ENCODE measurements at places on chromosomes 2 and 18.

DNA sequence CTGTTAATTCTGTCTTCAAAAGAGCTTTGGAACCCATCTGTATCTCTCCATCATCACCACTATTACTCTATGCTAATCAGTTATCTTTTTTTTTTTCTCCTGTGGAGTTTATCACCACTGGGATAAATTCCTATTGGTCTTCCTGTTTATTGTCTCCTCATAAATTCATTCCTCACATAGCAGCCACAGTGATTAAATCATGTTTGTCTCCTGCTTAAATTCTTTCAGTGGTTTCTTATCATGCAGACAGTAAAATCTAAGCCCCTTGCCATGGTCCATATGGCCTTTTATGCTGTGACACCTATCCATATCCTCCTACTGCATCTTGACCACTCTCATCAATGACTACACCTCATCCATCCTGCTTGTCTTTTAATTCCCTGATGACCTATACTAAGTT, 239.8 kb upstream of the ZEB2 start:
- DNase-seq: no peak

GRCh38 chr2:5392658-5393057, 299.5 kb upstream of the SOX11 start:
- no peak for DNase-seq

- no peak for DNase-seq
Measured at GRCh38 chr18:10516078-10516477, 9.7 kb upstream of the NAPG start.

DNA sequence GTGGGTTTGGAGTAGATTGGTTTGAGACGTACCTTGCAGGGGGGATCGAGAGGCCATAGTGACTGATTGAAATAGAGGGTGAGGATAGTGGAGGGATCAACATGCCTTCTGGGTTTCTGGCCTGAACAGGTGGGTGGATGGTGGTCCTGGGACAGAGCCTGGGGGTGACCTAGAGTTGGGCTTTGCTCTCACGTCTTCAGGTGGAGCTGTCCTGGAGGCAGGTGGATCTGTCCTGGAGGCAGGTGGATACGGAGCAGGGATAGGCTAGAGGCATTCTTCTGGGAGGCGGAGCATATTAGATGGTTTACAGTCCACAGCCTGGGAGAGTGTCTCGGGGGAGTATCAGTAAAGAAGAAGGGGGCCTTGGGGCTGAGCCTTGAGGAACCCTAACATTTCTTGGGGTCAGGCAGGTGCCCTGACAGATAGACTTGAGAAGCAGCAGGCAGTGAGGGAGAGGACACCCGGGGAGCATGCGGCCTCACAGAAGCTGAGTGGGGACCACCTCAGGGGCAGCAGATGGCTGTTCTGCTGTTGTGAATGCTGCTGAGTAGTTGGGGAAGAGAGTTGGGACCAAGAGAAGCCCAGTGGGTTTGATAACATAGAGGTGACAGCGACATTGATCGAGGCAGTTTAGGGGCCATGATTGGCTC, 1.6 kb downstream of the CAPN10 start:
- DNase-seq: no peak

DNA sequence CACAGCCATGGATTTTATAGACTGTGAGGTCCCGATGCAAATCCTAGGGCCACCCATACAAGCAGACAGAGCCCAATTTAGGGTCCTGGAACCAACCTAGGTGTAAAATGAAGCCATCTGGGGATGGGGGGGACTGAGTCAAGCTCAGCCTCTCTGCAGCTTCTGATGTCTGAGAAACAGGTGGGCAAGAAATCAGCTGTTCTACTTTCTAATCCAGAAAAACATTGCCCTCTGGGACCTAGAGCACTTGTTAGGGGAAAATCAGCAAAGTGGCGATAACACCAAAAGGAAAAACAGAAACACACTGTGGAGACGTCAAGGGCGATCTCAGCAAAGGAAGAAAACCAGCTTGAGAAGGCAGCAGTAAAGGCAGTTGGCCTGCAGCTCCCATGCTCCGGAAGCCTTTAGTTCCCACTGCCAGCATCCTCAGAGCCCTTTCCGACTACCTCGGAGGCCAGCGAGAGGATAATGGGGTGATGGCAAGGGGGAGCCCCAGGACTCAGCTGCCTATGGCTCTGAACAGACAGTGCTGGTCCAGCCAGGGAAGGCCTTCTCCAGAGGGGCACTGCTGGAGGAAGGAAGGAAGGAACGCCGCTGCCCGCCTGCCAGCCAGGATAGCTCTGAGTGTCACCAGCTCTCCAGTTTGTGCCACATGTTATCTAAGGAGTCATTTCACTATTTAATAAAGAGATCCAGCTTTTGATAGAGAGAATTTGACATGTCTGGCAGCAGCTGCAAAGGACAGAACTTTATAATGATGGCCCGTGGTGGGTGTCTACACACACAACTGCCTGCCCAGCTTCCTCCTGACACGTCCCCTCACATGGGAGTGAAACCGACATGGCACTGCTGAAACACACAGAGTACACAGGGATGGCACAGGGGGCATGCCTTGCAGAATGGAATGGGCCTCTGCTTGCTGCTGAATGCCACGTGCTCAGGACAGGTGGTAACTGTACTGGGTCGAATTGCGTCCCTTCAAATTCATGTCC, 37.7 kb downstream of the HS1BP3 start:
- no peak for DNase-seq

DNA sequence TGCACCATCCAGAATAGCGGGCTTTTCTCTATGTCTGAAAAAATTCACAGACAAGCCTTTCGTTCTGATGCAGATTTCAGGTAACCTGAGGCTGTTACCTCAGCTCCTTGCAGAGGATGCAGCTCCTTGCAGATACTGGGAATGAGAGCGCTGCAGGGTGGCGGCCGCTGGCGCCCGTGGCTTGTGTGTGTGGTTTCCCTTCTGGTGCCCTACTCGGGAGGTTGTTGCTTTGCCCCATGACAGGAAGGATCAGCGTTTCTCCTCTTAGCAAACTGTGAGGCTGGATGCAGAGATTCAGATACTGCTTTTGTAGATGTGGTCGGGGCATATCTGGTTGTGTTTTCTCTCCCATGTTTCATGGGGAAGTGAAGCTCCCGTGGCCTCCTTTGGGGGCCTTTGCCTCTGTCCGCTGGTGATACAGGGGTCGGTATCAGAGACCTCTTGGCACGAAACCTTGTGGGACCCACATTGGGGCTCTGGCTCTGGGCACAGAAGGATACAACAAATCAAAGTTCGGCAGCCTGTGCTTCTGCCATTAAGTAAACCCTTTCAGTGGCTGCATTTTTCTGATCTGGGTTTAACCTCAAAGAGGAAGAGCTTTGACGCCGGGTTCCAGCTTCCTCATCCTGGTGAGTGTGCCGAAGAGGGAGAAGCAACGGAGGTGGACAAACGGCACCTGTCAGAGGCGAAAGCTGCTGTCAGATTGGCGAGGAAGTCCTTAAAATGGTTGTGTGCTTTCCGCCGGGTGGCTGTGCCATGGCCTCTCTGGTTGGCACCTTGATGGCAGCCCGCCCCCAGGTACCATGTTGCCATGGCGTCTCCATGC, 127.8 kb downstream of the MBP start:
- peak; percentile 62 for DNase-seq

DNA sequence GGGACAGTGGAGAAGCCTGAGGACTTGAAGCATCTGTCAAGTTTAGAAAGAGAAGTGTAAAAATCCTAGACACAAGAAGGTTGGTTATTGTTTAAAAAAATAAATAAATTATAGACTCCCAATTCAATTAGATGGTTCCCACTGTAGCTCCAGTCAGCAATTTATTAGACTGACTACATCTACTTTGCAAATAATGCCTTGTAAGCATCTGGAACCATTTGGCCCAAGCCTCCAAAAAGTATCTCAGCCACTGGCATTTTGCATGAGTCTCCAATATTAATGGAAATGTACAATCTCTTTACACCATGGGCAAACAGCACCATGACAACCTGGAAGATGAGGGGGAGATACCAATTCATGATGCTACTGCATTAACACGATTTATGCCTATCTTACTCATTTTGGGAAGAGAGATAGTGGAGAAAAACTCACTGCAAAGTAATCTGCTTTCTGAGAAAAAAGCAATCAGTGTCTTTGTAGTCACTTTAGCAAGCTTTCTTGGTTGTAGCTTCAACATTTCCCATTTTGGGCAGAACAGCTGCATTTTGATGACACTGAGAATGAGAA, 2.8 kb downstream of the NYAP2 start:
- DNase-seq: no peak

- no peak for DNase-seq
Measured at GRCh38 chr2:177430411-177430810, 37.8 kb downstream of the AGPS start.

- no peak for DNase-seq
Measured at GRCh38 chr2:61535449-61535848, 2.7 kb downstream of the XPO1 start.

- no peak for DNase-seq
Measured at GRCh38 chr18:13895505-13896033, 19.8 kb downstream of the MC2R start.

GRCh38 chr2:43128559-43128955, 97.8 kb downstream of the ZFP36L2 start:
- no peak for DNase-seq

DNA sequence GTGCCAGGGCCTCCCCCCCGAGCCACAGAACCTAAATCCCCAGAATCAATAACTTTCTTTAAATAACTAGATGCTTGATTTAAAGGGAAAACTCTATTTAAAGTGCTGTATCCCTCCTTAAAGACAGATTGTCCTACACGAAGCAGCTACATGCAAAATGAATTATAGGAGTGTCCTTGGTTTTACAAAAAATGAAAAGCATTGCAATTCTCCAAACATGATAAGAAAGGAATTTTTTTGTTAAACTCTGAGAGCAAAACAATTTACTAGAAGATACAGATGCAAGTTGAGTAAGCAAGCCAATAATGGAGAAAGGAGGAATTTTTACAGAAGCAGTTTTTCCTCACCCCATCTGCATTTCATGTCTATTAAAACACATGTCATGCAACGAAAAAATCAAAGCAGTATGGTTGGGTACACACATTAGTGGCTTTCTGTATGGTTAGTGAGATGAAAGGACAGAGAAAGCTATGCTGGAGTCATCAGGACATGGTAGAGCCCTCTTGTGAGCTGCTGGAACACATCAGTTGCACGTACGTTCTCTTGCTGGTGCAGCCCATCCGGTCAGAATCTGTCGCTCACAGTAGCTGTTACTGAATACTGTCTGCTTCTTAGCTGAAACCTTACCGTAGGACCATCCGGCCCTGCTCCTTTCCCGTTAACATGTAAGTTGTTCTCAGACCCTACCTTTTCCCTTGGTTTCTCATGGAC, 25.9 kb upstream of the STEAP3 start:
- no peak for DNase-seq

DNA sequence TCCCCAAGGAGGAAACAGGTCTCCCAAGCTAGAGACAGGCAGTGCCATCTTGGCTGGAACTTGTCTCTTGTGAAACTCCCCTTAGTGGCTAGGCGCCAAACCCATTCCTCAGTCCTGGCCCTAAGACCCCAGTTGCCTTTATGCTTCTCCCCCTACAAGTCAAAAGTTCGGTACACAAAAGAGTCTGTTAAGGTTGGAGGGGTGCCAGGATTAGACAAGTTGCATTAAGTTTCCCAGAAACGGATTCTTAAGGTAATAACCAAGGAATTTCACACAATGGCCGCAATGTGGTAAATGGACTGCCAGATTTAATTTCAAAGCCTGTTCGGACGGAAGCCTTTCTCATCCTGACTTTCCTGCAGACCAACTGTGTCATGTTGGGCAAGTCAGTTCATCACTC, 80.7 kb downstream of the CCBE1 start:
- no peak for DNase-seq

- no peak for DNase-seq
Measured at GRCh38 chr2:237153181-237153580, 67.5 kb downstream of the COPS8 start.

DNA sequence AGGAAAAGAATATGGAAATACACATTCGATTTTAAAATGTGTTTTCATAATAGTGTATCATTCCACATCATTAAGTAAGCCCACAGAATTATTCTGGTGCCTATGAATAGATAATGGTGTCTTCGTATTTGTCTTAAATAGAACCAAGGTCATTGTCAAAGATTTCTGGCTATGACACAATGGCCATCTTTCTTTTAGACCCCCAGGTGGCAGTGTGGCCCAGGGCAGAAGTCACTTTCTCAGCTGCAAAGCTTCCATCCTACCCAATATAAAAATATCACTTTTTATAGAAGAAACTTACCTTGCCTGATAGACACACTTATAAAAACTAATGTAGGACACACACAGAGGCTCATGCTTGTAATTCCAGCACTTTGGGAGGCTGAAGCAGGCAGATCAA, 57.5 kb downstream of the ZRANB3 start:
- no peak for DNase-seq

DNA sequence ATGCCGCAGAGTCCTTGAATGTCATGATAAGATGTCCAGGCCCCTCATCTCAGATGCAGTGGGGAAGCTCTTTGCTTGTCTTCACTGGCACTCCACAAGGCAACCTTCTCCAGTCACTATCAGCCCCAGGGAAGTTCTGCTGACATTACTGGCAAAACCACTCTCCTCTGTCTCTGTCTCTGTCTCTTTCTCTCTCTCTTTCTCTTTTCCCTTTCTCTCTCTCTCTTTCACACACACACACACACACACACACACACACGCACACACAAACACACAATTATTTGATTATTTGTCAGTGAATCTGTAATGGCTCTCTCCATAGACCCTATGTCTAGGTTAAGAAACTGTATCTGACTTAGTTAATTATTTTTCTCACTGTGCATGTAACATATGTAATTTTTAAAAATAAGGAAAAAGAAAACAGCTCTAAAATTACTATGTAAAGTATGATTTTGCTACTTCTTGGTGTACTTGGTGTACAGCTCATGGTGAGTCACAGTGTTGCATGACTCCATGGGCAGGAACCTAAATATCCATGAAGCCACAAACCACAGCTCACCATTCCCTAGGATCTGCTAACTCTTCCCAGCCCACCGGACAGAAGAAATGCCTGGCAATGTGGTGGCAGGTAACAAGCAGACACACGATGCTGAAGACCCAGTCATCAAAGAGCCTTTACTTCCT, 594.9 kb upstream of the ID2 start:
- no peak for DNase-seq

DNA sequence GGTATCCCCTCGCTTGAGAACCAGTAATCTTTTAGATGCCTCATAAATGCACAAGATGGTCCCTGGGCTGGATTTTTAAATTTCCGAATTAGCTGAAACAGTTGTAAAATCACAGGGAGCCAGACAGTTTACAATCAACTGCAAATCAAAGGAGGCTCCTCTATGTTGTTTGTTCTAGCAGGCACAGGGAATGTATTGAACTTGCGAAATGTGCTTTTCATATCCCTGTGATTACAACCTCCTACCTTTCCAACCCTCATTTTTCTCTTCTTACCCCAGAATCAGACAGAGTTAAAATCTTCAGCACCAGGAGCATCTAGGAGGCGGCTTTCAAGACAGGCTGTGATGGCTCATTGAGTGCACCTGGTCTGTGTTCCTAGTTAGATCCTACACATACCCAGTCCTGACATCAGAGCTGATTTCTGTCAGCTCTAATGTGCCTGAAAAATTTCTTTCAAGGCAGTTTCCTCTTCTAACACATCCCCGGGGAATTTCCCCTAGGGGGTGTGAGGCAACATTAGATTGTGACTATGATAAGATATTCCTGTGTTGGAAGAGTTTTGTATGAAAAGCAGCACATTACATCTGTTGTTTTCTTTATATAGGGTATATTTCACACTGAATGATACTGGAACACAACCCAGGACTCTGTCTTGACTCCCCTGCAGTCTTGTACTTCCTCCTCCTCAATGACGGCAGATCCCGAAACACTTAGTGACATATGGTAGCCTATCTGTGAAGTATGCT, 17.9 kb upstream of the CAVIN2 start:
- peak; percentile 57 for DNase-seq

GRCh38 chr2:12495247-12495868, 221.4 kb upstream of the TRIB2 start:
- no peak for DNase-seq

GRCh38 chr2:20370191-20370590, 19.5 kb upstream of the PUM2 start:
- no peak for DNase-seq

Data from Ammon's horn (tissue), 1 donor.